ENCODE measurements at places on chromosomes 16 and 17. TPM values are rescaled to one million over a fixed set of nuclear protein-coding genes. Genes with fewer than 3 reads are reported as not detected.

DNA sequence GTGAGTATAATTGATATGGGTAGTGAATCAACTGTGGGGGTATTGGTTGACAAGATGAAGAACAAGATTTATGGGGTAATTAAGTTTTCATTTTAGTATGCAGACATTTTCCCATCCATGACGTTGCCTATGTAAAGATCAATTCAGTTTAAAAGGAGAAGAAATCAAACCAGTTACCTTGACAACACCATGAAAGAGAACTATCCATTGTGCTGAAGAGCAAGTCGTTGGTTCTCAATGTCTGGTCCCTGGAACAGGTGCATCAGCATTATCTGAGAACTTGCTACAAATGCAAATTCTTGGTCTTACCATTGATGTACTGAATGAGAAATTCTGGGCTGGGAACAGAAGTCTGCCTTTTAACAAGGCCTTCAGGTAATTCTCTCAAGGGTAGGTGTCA, 801 bp upstream of the OR4D2 start:
- no peak for DNase-seq

- no peak for DNase-seq
Observed at GRCh38 chr17:28549236-28550132, 2.9 kb downstream of the UNC119 start.

DNA sequence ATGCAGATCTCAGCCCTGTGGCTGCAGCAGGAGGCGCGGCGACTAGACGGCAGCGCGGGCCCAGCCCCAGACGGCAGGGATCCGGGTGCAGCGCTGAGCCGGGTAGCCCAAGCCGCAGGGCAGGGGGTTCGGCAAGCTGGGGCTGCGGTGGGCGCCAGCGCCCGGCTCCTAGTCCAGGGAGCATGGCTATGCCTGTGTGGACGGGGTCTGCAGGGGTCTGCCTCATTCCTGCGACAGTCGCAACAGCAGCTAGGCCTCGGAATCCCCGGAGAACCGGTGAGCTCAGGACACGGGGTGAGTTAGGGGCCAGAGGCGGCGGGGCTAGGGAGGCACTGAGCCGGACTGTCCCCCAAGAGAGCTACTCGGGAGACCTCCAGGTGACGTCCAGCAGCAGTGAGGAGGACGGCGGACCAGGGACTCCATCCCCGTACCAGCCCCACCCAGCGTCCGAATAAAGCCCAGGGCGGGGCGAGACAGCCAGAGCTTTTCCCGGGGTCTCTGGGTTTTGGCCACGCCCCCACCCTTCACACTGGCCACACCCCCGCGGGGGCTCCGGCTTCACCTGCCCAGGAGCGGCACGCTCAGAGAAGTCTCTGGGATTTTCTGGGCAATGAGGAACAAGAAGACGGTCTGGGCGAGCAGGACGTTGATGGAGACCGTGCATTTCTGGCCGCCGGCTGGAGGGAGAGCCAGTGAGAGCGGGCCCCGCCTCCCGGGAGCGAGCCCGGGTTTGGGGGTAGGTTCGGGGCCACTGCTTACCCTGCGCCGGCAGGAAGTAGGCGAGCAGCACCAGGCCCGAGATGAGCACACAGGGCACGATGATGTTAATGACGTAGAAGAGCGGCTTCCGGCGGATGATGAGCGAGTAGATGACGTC, 1.1 kb downstream of the C17orf107 start:
- no peak for DNase-seq

DNA sequence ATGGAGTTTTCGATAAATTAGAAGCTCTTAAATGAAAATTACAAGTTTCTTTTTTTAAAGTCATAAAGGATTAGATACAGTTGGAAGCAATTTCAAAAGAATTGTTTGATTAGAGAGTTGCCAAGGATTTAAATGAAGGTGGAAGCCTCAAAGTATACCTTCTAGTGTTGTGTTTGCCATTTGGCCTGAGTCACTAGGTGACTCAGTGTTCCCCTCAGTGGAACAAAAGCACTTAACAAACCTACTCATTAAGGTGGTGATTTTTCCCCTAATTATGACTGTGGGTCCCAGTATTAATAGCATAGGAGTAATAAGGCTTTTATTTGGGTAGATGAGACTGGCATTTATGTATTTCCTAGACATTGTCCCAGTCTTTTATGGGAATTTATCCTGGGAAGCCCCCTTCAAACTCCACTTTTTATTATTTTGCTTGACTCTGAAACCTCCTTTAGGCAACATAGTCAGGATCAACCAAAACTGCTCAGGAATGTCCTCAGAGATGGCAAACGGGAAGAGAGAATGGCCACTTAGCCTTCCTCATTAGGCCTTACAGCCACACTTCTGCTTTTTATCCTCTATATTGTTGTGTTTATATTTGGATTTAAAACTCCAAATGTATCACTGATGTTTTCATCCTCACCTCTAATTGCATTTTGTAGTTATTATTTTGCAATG, 161.0 kb downstream of the FTO start:
- no peak for DNase-seq

- DNase-seq, result no peak
Observed at GRCh38 chr17:33202021-33202420, 91.1 kb downstream of the ASIC2 start.

- DNase-seq, result no peak
Observed at GRCh38 chr17:75250009-75250471, 11.4 kb downstream of the GGA3 start.

DNA sequence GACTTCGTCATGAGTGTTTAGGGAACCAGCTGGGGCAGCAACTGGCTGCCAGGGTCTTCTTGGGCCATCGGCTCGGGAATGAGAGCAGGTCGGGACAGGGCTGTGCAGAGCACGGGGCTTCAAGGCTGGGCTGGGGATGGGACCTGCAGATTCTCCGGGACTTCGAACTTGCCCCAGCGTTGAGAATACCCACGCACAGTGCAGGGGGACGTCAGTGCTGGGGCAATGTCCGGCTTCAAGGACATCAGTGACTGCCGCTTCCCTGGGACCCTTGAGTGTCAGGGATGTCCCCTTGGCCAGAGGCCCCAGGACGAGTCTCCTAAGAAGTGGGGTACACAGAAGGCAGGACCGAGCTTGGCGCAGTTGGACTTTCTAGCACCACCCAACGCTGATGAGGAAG, 76.3 kb downstream of the MGAT5B start:
- no peak for DNase-seq

- no peak for DNase-seq
Observed at GRCh38 chr17:37399265-37399803, 7.3 kb downstream of the ACACA start.

GRCh38 chr17:40168262-40168832, 8.9 kb upstream of the RAPGEFL1 start:
- DNase-seq, result no peak

GRCh38 chr17:323721-324571, 28.7 kb downstream of the RPH3AL start:
- DNase-seq, result no peak

DNA sequence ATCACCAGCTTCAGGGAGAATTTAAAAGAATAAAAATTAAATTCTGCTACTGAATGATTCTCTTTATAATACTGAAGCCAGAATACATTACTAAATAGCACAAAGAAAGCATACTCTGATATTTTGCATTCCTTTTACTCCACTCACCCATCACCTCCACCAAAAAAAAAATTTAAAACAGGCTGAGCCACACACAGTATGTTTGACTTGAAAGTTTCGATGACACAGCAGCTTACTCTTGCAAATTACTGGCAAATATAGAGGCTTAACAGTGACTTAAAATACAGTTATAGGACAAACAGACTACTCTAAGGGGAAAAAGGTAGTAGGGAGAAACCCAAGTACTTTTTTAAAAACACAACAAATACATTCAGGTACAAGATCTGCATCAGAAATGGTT, 39.2 kb downstream of the GPATCH8 start:
- DNase-seq, result no peak

DNA sequence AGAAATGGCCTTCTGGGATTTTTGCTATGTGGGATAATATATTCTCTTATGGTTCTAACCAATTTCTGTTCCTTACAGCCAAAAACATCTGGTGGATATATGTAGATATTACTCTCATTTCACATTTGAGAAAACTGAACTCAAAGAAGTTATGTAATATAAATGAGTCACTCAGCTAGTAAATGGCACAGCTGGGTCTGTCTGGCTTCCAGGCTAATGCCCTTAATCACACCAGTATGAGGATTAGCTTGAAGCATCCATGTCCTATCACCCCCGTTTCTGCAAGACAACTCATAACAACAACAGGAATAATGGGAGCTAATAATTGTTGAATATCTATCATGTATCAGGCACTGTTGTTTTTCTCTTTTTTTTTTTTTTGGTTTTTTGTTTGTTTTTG, 34.4 kb upstream of the USP7 start:
- DNase-seq, result no peak

DNA sequence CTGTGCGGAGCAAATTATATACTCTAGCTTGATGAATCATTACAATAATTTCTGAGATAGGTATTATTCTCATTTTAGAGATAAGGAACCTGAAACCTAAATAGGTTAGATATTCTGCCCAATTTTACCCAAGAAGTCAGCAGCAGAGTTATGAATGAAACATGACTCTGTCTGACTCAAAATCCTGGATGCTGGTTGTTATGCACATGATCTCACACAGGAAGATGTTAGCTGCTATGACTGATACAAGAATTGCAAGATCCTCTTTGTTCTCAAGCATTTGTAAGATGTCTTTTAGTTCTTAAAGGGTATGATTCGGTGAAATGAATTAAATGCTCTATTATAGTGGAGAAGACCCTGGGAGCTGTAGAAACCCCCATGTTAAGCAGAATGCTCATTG, 447.8 kb downstream of the KIF2B start:
- no peak for DNase-seq

DNA sequence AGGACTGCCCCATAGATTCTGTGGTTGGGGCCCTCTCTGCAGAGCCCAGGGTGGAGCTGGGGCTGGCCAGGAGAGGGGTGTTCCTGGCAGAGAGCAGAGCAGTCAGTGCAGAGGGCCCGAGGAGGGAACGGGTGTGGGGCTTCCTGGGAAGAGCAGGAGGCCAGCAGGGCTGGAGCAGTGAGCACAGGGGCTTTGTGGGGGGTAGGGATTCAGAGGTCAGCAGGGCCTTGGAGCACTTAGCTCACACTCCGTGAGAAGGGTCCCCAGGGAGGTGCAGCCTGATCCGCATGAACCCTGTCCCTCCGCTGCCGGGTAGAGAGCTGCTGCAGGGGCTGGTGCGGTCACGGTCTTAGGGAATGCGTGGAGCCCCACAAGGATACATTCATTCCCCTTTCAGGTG, 113.0 kb upstream of the CIBAR2 start:
- DNase-seq, result no peak

GRCh38 chr17:49277638-49278037, 47.1 kb upstream of the PHOSPHO1 start:
- no peak for DNase-seq

GRCh38 chr16:81590714-81591544, 146.3 kb downstream of the CMIP start:
- DNase-seq, result no peak

DNA sequence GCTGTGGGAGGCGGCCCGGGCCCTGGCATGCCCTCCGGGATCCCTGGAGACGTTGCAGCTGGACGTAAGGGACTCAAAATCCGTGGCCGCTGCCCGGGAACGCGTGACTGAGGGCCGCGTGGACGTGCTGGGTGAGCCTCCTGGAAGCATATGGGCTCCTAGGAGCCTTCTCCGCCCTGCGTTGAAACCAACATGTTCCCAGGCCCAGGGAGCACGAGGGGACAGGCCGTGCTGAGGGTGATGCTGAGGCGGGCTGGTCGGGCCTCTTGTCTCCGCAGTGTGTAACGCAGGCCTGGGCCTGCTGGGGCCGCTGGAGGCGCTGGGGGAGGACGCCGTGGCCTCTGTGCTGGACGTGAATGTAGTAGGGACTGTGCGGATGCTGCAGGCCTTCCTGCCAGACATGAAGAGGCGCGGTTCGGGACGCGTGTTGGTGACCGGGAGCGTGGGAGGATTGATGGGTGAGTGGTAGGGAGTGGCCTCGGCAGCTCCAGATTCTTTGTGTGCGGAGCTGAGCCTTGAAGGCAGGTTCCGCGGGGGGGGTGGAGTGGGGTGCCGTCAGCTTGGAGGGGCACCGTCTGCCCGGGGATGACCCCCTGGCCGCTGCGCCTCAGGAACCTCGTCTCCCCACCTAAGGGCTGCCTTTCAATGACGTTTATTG, 567 bp downstream of the HSD17B1 start:
- DNase-seq, result no peak

GRCh38 chr16:20874088-20874581, 26.0 kb downstream of the DCUN1D3 start:
- no peak for DNase-seq

DNA sequence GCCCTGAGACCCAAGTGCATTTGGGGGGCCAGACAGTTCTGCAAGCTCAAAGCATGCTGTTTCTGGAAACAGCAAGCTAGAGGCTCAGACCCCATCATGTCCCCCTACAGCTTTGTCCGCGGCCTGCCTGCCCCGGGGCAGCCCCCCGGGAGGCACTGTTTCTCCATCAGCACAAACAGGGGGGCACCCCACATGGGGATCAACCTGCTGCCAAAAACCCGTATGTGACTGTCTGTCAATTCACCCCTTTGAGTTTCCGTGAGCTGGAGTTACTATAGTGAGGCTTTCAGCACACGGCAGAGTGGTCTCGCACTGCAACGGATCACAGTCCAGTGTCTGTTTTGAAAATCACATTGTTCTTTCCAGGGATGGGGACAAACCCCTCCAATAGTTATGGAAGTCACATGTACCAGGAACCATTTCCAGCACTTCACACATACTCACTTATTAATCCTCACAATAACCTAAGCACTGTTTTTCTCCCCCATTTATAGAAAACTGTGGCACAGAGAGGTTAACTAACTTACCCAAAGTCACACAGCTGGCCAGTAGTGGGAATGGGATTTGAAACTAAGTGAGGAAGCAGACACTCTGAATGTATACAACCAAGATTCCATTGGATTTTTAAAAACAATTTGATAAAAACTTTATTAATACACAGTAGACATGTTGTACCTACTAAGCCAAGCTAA, 269.0 kb downstream of the C16orf95 start:
- DNase-seq, result no peak

DNA sequence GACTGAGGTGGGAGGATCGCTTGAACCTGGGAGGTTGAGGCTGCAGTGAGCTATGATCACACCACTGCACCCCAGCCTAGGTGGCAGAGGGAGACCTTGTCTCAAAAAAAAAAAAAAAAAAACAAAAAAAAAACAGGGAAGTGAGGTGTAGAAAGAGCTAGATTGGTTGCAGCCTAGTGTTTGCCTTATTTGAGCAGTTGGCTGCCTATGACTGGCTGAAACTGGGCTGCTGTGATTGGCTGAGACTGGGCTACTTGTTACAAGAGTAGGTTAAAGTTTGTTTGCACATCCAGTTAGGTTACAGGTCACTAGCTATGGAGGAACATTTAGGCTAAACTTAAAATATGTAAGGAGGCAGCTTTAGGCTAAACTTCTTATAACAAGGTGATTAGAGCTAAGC, 5.7 kb downstream of the DHRS7B start:
- no peak for DNase-seq

CCL11 gene
- total RNA-seq, result not detected

DHRS13 gene
- 3.7 TPM for total RNA-seq

SEPTIN12 gene
- not detected for total RNA-seq

DNAH2 gene
- not detected for total RNA-seq

CCL8 gene
- total RNA-seq, result not detected

WNT9B gene
- total RNA-seq, result 0.40 TPM

KCNG4 gene
- not detected for total RNA-seq

ESRP2 gene
- 0.11 TPM for total RNA-seq

FBXW10B gene
- total RNA-seq, result 1.1 TPM

MLKL gene
- 4.6 TPM for total RNA-seq

Data from gastrocnemius medialis (tissue), 4 donors.